ENCODE measurements at places on chromosomes 12 and 14.

GRCh38 chr12:24823808-24824515 is 124.9 kb downstream of the BCAT1 start:
- no peak for DNase-seq

- no peak for DNase-seq
Measured at GRCh38 chr12:128707488-128707887, 116.3 kb downstream of the SLC15A4 start.

- no peak for DNase-seq
Measured at GRCh38 chr12:88325816-88326189, 183.7 kb downstream of the TMTC3 start.

- no peak for DNase-seq
Measured at GRCh38 chr12:40240779-40241178, 16.0 kb downstream of the LRRK2 start.

GRCh38 chr12:80702889-80703805 is 4.3 kb upstream of the MYF6 start:
- no peak for DNase-seq

DNA sequence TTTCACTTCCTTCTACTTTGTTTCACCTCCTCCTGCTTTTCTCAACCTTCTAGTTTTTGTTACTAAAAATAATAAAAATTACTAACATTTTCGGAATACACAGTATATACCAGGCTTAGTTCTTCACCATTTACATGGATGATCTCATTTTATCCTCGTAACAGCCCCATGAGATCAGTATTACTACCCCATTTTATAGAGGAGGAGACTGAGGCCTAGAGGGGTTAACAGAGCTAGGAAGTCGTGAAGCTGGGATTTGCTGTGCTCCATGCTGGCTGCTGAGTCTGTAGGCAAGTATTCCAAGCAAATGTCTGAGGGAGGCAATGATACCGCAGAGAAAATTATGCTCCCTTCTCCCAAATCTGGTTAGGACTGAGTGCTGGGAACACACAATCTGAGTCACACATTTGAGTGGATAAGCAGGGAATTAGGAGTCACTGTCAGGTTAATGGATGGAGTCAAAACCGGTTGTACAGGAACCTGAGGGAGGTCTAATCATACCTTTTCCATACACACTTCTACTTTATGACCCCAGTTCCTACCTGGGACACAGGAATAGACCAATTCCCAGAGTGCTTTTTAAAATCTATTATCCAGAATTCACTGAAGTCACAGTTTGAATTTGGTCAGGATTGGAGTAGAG is 51.1 kb downstream of the ZFYVE26 start:
- no peak for DNase-seq

DNA sequence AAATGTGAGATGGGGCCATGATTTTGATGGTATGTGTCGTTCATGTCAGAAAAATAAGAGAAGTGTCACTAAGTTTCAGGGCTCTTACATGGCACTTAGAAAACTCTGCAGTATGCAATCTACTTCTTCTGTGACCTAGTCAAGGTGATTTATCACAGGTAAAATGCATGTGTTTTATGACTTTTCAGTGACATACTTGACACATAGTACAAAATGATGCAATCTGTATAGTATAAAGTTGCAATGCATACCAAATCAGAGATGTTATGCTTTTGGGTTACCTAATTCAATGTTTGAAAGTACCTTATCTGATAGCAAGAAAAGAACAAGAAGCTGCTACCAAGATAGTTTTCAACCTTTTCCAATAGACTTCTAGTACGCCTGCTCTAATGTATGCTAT is 21.9 kb upstream of the ARHGAP5 start:
- DNase-seq, result no peak

GRCh38 chr12:59087077-59087673 is 166.9 kb upstream of the LRIG3 start:
- DNase-seq, result no peak

GRCh38 chr12:92136965-92137721 is 8.5 kb downstream of the BTG1 start:
- no peak for DNase-seq

DNA sequence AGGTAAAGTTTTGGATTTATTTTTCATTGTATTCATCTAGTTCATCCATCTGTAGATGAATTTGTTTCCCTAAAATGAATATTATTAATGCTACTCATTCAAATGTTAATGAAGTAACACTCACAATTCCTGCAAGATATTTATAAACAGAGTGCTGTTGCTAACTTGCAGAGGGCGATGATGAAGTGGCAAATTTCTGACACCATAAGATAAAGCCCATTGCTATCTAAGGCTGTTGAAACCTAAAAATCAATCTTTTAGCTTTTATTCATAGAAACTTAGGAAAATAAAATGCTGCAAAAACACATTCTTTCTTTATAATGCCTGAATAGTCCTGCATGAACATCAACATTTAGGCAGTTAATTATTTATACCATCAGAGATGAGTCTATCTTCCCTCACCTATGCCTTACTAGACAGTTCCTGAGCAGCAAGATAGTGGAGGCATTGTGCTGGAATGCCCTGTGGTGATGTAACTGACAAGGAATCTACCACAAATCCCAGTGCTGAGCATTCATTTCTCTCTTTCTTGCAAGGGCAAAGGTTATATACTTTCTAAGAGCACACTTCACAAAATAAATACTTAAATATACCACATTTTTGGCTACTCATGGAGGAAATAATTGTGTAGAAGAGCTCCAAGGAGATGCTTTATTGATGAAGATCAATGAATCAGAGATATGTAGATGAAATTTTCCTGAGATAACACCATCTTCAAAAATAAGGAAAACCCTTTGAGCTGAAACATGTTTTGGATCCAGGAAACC is 57.6 kb downstream of the LMNTD1 start:
- DNase-seq, result no peak

- no peak for DNase-seq
Measured at GRCh38 chr12:43105426-43105981, 446.5 kb downstream of the ADAMTS20 start.

GRCh38 chr12:91289072-91289471 is 106.5 kb upstream of the DCN start:
- no peak for DNase-seq

GRCh38 chr14:97771340-97772045 is 974.3 kb downstream of the VRK1 start:
- no peak for DNase-seq

DNA sequence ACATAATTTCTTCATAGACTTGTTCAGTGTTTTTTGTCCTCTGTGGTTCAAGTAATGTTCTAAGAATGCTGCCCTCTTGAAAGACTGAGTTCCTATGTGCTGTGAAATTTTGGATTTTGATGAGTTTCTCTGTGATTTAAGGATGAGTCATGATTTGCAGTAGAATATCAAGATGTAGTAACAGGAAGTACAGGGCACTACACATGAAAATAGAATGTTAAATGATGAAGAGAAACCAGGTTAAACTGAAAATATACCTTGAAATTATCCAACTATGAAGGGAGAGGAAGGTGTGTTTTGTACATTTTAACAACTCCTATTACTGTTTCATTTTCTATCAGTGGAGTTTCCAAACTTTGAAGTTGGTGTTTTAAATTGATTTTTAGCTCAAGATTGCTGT is 4.8 kb downstream of the ELK3 start:
- DNase-seq, result no peak

GRCh38 chr12:115697340-115697739 is 580.2 kb downstream of the MED13L start:
- DNase-seq, result no peak

- no peak for DNase-seq
Measured at GRCh38 chr14:74713395-74713735, 421 bp downstream of the FCF1 start.

GRCh38 chr12:4331842-4332241 is 10.8 kb downstream of the TIGAR start:
- DNase-seq, result no peak
